Small intestine (tissue), 16 donors: ENCODE measurements at places on chromosomes 5 and 9. TPM values are rescaled to one million over a fixed set of nuclear protein-coding genes. Genes with fewer than 3 reads are reported as not detected.

The PLPP7 gene
- 0.54 TPM for polyA plus RNA-seq

The COQ4 gene
- 78.3 TPM for polyA plus RNA-seq

GRCh38 chr5:147382776-147383175, 127.1 kb downstream of the DPYSL3 start:
- H3K4me1 ChIP-seq = no peaks in the 10 kb centered on the region
- H3K27me3 ChIP-seq = no peaks in the 10 kb centered on the region
- no peak for DNase-seq
- no peaks in the 10 kb centered on the region for H3K36me3 ChIP-seq
- H3K4me3 ChIP-seq = no peak overlapping the region

GRCh38 chr9:79630521-79631403, 59.0 kb downstream of the TLE4 start:
- no peak overlapping the region for H3K4me3 ChIP-seq
- no peak for DNase-seq
- no peaks in the 10 kb centered on the region for H3K4me1 ChIP-seq
- no peak overlapping the region for H3K27ac ChIP-seq
- H3K36me3 ChIP-seq = no peaks in the 10 kb centered on the region
- H3K27me3 ChIP-seq = no peaks in the 10 kb centered on the region

- no peaks in the 10 kb centered on the region for H3K27me3 ChIP-seq
- no peaks in the 10 kb centered on the region for H3K36me3 ChIP-seq
- H3K4me1 ChIP-seq = no peaks in the 10 kb centered on the region
- no peak overlapping the region for H3K4me3 ChIP-seq
- no peak for DNase-seq
These were observed 44.7 kb upstream of the ITGA1 start for GRCh38 chr5:52743012-52743411.

GRCh38 chr9:112894041-112894440, 3.4 kb upstream of the SLC46A2 start:
- peaks cover 1% of the 10 kb centered on the region for H3K36me3 ChIP-seq
- H3K27ac ChIP-seq = peak overlapping the region; percentile 22
- no peak for DNase-seq
- peaks cover 46% of the 10 kb centered on the region for H3K27me3 ChIP-seq

GRCh38 chr5:101664071-101664791, 631.9 kb downstream of the SLCO4C1 start:
- H3K36me3 ChIP-seq = no peaks in the 10 kb centered on the region
- no peak overlapping the region for H3K4me3 ChIP-seq
- H3K27ac ChIP-seq = no peak overlapping the region
- no peak for DNase-seq
- no peaks in the 10 kb centered on the region for H3K4me1 ChIP-seq

DNA sequence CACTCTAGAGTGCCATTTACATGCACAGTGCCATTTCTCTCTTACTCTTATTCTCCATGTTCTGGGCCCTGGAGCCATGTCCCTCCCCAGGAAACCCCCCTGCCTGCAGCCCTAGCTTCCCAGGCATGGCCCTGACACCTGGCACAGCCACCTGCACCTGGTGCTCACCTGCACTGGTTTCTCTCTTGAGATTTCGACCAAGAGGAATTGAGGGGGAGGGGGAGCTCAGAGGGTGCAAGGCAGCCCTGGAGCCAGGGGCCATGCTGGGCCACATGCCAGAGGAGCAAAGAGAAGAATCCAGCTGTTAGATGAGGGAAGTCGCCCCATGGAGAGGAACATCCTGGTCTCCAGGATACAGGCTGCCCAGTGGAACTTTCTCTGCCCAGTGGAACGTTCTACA, 65.0 kb upstream of the RAPGEF1 start:
- no peak overlapping the region for H3K4me3 ChIP-seq
- H3K27ac ChIP-seq = no peak overlapping the region
- H3K4me1 ChIP-seq = no peaks in the 10 kb centered on the region
- no peaks in the 10 kb centered on the region for H3K36me3 ChIP-seq
- no peak for DNase-seq
